ENCODE measurements at places on chromosomes 2 and 18. TPM values are rescaled to one million over a fixed set of nuclear protein-coding genes. Genes with fewer than 3 reads are reported as not detected.

Gene LYPD6
- 0.53 TPM for total RNA-seq

Gene MAP3K20
- total RNA-seq = 13.8 TPM

Gene SLC11A1
- total RNA-seq = 0.16 TPM

Gene COL4A4
- 0.05 TPM for total RNA-seq

Gene SLC30A3
- total RNA-seq = 0.66 TPM

Gene SLC23A3
- total RNA-seq = 0.42 TPM

Gene ARL4C
- total RNA-seq = 9.2 TPM

Gene DOK6
- 2.3 TPM for total RNA-seq

Gene DCC
- total RNA-seq = 0.21 TPM

Gene CRYBA2
- total RNA-seq = not detected

Gene DSG2
- 10.6 TPM for total RNA-seq

Gene CIAO1
- 104 TPM for total RNA-seq

Gene EVX2
- 0.05 TPM for total RNA-seq

Gene LHCGR
- not detected for total RNA-seq

Gene NPC1
- 27.1 TPM for total RNA-seq

Gene TCF4
- total RNA-seq = 12.8 TPM

Gene RESP18
- total RNA-seq = not detected

Gene PLGLB1
- 0.13 TPM for total RNA-seq

Data from A375 (cell line).